IMR-90 (cell line): ENCODE measurements at places on chromosomes 7 and 10. TPM values are rescaled to one million over a fixed set of nuclear protein-coding genes. Genes with fewer than 3 reads are reported as not detected.

The PKD2L1 gene
- not detected in 2 replicates for total RNA-seq

The PAPSS2 gene
- total RNA-seq = 55.0 and 58.6 TPM in 2 replicates

GRCh38 chr10:116076621-116077020 is 196.4 kb downstream of the GFRA1 start:
- no peaks in the 10 kb centered on the region for H3K36me3 ChIP-seq
- no peaks in the 10 kb centered on the region for H3K4me1 ChIP-seq
- no peaks in the 10 kb centered on the region for H3K27me3 ChIP-seq
- no peak for DNase-seq

The TMEM176B gene
- not detected in 2 replicates for total RNA-seq

GRCh38 chr10:25573316-25573715 is 360.7 kb upstream of the MYO3A start:
- no peak overlapping the region for H3K27ac ChIP-seq
- H3K27me3 ChIP-seq = no peaks in the 10 kb centered on the region
- H3K36me3 ChIP-seq = no peaks in the 10 kb centered on the region
- no peak overlapping the region for H3K4me3 ChIP-seq
- no peak for DNase-seq

GRCh38 chr7:68853254-68853653 is 745.0 kb upstream of the AUTS2 start:
- H3K4me1 ChIP-seq = no peaks in the 10 kb centered on the region
- H3K4me3 ChIP-seq = no peak overlapping the region
- DNase-seq = no peak
- no peaks in the 10 kb centered on the region for H3K36me3 ChIP-seq
- no peaks in the 10 kb centered on the region for H3K27me3 ChIP-seq

DNA sequence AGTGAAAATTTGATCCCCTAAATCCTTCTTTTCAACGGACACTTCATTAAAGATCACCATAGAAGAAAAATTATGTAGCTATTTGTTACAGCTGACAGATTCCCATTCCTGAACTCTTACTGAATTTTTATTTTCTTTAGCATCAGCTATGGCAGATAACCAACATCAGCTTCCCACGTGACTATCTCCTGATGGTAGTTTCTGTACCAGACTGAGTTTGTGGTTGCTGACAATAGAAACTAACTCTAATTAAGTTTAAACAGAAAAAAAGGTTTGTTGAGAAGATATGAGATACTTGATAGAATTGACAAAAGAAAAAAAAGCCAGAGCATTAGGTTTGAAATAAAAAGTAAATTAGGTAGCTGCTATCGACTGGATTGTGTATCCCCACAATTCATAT is 101.8 kb downstream of the DYNC1I1 start:
- DNase-seq = no peak
- no peaks in the 10 kb centered on the region for H3K4me1 ChIP-seq
- no peak overlapping the region for H3K27ac ChIP-seq
- no peaks in the 10 kb centered on the region for H3K27me3 ChIP-seq

The RPEL1 gene
- under 0.01 and 0.28 TPM in 2 replicates for total RNA-seq

The PPP1R9A gene
- not detected in 2 replicates for total RNA-seq

DNA sequence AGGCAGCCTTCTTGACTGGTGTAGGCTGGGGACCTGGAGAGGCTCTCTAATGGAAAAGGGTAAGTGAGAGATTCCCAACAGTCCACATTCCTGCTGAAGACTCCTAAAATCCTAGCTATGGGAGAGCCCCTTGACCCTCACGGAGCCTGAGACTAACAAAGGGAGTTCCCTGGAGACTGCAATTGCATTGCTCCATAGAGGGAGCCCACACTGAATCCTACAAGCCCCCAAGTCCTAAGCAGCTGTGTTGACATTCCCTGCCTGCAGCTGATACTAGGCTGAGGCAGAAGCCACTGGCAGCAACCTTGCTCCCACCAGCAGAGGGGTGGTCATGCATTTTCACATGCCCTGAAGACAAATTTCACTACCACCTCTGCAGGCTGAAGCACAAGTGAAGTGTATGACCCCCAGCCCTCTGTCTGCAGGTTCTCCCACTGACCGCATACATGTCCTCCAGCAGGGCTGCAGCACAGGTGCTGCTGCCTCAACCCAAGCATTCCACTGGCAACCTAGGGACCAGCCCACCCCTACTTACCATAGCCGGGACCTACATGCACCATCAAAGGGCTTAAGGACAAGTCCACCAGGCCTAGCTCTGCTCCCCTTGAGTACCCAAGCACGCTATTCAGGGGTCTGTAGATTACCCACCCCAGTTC is 130.3 kb upstream of the SLC13A1 start:
- H3K36me3 ChIP-seq = no peaks in the 10 kb centered on the region
- no peaks in the 10 kb centered on the region for H3K4me1 ChIP-seq

The MLLT10 gene
- 29.0 and 31.9 TPM in 2 replicates for total RNA-seq

The SPDYE17 gene
- total RNA-seq = not detected in 2 replicates

DNA sequence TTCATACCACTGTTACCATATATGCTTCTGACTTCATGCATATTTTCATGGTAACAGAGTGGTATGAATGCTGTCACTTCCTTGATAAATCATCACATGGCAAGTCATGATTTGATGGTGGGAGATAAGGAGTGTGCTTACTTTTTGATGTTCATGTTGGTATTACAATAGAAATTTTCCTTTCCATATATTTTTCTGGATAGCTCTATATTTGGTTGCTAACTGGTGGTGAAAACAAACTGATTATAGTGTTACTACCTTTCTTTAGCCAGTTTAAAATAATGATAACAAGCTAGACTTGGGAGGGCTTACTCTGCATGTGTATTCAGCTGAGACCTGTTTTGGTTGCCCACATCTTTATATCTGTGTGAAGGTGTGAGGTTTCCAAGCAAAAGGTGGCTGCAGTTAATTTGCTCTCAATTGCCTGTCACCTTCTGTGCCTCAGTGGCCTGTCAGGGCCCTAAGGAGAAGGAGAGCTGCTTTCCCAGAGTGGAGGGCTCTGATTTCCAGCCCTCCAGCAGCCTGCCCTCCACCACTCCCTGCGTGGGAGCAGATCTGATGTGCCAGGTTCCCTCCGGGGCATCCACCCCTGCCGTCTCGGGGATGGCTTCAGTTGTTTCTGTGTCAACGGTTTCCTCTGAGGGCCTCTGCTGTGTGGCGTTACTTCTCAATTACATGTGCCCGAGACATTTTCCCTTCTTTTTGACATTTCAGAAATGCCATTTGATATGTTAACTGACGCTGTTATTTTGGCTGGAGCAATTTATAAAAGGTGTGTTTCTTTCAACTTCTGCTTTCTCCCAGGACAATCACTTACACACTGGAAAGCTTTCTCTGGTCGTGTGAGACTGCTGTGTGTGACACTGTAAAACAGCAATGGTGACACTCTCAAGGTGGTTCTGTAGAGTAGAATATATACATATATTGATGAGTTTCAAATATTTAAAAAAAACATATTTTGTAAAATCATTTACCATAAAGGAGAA is 107.7 kb upstream of the KLF6 start:
- H3K36me3 ChIP-seq = no peaks in the 10 kb centered on the region
- H3K4me1 ChIP-seq = peaks cover 27% of the 10 kb centered on the region

GRCh38 chr10:71389768-71390460 is 6.8 kb upstream of the CDH23 start:
- H3K36me3 ChIP-seq = no peaks in the 10 kb centered on the region
- no peak overlapping the region for H3K27ac ChIP-seq
- no peaks in the 10 kb centered on the region for H3K4me1 ChIP-seq
- H3K27me3 ChIP-seq = peaks cover 78% of the 10 kb centered on the region

The SPDYE1 gene
- not detected in 2 replicates for total RNA-seq

GRCh38 chr7:24318326-24318725 is 34.3 kb downstream of the NPY start:
- H3K4me1 ChIP-seq = no peaks in the 10 kb centered on the region
- no peak overlapping the region for H3K27ac ChIP-seq
- no peaks in the 10 kb centered on the region for H3K27me3 ChIP-seq
- no peak overlapping the region for H3K4me3 ChIP-seq
- no peak for DNase-seq
